ENCODE measurements at places on chromosomes 5 and 9.

DNA sequence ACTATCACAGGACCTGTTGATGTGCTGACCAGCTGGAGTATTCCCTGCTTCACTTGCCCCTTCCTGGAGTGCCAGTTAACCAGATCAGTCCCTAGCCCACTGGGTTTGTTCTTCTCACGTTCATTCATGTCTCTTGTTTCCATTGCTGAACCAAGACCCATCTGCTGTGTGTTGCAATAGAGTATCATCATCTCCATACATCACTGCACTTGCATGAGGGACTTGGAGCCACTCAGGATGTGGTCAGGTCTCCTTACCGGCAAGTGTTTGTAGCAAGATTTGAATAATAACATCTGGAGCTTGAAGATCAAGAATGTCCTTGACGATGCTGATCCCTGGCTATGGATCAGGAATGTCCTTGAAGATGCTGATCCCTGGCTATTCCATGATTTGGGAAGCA lies 358.6 kb downstream of the IRX1 start:
- DNase-seq = no peak

DNA sequence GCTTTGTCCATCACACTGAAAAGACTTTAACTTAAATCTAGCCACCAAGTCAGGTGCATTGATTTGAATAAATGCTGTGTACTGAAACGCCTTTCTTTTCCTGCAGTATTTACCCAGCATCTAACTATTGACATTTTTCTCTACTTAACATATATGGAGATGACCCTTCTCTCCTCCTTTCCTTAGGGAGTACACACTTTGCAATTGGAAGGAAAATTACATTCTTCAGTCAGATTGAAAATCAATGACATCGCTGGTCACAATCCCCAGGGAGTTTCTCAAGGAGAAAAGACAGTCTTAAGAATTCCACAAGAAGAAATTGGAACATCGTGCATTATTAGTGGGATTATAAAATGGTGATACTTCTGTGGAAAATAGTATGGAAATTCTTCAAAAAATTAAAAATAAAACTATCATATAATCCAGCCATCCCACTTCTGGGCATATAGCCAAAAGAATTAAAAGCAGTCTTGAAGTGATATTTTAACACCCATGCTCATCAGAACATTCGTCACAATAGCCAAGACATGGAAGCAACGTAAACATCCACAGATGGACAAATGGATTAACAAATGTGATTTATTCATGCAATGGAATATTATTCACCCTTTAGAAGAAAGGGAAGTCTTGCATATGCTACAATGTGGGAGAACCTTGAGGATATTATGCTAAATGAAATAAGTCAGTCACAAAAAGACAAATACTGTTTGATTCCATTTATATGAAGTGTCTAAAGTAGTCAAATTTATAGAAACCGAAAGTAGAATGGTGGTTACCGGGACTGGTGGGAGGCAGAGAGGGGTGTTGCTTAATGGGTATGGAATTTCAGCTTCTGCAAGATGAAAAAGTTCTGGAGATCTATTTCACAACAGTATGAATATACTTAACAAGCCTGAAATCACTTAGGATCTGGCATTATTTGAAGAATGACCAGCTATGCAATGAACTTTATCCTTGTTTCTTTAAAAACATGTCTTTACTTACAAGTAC lies 14.3 kb upstream of the FREM1 start:
- peak; percentile 75 for DNase-seq

DNA sequence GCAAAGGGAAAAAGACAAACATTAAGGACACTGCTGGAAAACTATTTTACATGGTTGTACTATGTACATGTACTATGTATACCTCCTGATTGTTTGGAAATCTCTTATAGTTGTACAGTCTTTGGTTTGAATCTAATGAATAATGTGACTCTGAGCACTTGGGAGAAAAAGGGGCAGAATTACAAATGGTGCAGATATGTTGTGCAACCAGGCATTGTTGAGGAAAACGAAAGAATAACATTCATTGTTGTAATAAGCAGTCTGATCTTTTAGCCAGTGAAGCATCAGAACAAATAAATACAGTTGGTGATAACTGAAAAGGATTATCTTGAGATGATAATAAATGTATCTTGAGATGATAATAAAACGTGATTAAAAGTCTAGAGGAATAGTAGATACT lies 87.2 kb downstream of the CSNK1G3 start:
- DNase-seq = peak; percentile 65

DNA sequence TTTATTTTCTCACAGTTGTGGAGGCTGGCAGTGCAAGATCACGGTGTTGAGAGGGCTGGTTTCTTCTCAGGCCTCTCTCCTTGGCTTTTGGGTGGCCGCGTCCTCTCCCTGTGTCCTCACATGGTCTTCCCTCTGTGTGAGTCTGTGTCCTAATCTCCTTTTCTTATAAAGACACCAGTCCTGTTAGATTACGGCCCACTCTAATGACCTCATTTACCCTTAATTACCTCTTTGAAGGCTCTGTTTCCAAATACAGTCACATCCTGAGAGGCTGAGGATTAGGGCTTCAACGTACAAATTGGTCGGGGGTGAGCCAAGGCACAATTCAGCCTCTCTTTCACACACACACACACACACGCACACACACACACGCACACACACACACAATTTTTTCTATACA lies 73.0 kb downstream of the UGCG start:
- DNase-seq = no peak

- DNase-seq = peak; percentile 73
Measured at GRCh38 chr9:78601957-78602565, 305.1 kb downstream of the PSAT1 start.

GRCh38 chr9:101562966-101563365 lies 29.3 kb downstream of the RNF20 start:
- peak; percentile 8 for DNase-seq

DNA sequence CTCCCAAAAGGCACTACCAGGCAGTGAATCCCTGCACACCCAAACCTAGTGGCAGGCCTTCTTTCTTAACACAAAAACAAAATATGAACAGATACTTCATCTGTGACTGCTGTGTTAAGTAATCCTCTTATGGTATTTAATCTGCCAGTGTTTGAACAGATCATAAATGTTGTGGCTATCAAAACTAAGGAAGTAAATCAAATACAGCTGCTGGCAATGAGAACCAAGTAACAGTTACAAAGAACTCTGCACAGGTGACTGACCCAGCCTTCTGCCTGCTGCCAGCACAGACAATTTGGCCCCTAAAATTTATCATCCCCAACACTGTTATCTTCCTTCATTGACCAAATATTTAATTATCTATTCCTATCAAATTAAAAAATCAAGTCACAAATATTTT lies 78.0 kb downstream of the GNAQ start:
- no peak for DNase-seq

- DNase-seq = no peak
Measured at GRCh38 chr9:88736136-88736637, 201.2 kb downstream of the NXNL2 start.

DNA sequence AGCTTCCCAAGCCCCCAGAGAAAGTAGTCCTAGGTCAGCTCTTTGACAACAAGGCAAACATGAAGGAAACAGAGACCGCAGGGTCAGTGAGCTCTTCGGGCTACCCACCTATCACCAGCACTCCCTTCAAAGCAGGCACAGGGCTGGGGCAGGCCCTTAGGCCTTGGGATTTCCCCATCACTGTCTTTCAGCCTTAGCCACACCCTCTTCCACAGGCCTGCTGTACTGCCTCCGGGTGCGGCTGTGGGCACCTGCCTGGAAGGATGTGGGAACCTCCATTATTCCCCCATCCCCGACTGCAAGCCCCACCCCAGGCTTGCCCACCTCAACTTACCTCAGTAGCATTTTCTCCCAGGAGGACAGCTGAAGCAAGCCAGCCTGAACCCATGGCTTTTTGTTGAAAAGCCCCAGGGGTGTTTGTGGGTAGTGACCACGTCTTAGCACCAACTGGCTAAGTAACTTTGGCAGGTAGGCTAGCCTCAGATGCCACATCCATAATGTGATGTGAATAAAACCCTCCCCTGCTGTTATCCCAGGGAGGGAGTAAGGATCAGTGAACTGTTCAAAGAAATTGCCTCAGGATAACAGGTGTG lies 100.2 kb downstream of the PIK3R1 start:
- no peak for DNase-seq

DNA sequence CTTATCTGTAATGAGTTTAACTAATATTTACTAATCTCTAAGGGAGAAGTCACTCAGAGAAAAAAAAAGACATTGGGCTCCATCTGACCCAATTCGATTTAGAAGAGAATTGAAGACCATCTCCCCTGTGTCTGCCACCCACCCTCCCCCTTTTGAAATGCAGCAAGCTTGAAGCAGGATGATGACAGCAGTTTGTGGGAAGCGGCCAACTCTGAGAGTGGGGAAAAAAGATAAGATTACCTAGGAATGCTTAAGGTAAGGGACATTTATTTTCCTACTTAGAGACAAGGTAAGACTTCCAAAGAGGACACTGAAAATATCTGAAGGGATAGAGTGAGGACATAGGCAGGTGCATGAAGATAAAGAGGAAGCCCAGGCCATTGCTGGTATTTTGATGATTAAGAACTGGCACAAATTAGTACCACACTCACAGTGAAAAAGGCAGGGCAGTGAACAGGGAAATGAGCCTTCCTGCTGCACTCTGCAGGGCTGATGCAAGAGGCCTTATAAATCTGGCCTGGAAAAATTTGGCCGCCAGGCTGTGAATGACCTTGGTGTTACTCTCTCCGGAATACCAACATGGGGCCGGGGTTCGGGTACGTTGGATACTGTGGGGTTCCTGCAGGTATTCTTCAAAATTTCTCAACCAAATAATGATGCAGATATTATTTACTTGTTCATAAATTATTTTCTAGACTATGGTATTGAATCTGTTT lies 42.3 kb downstream of the HTR1A start:
- no peak for DNase-seq

GRCh38 chr5:174971210-174971609 lies 246.8 kb downstream of the MSX2 start:
- DNase-seq = no peak

DNA sequence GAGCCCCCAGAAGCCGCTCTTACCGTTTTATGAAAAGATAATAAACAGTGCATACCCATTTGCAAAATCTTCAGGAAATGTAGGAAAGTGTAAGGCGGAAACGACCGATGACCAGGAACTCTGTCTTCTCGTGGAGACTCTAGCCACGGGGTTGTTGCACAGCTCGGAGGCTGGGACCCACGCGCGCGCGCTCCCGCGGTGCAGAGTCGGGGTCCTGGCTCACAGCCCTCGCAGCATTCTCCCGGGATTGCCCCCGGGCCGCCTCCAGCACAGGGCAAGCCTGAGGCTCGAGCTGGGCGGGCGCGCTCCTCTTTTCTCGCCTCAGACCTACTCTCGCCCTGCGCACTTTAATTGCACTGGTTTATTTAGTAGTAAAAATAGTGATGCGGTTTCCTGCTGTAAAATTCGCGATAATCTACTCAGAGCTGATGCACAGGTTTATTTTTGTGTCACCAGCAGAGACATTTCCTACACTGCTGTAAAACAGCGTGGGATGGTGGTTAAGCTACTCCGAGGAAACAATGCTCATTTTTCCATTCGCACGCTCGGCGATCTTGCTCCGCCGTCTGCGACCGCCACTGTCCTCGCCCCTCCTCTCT lies 15.5 kb downstream of the TRIM7 start:
- peak; percentile 50 for DNase-seq

DNA sequence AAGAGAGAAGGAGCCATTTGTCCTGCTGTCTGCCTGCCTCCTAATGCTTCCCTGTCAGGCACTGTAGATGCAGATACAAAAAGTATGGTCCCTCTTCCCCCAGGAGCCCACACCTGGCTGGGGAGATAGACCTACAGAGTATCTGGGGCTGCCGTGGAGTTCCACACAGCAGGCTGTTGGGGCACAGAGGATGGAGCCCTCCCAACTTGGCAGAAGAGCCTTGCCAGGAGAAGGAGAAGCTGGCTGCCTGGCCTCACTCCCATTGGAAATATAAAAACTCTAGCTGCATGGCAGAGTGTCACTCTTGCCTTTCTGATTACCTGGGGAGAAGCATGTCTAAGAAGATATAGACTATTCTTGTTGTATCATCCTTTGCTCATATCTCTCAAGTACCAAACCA lies 160.4 kb downstream of the FSTL4 start:
- no peak for DNase-seq

DNA sequence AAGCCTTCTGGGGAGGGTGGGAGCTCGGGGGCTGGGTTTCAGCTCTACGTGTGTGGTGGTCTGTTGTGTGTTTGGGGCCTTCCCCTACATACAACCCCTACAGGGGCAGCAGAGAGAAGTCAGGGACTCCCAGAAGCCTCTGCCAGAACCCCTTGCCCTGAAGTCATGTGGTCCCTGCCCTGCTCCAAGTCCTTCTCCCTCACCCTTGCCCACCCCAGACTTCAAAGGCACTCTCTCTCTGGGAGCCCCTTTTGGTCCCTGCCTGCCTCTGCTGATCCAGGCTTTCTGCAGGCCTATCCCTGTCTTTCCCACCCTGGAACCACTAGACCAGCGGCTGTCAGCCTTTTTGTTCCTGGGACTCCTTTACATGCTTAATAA lies 61.1 kb upstream of the PSD2 start:
- DNase-seq = no peak

DNA sequence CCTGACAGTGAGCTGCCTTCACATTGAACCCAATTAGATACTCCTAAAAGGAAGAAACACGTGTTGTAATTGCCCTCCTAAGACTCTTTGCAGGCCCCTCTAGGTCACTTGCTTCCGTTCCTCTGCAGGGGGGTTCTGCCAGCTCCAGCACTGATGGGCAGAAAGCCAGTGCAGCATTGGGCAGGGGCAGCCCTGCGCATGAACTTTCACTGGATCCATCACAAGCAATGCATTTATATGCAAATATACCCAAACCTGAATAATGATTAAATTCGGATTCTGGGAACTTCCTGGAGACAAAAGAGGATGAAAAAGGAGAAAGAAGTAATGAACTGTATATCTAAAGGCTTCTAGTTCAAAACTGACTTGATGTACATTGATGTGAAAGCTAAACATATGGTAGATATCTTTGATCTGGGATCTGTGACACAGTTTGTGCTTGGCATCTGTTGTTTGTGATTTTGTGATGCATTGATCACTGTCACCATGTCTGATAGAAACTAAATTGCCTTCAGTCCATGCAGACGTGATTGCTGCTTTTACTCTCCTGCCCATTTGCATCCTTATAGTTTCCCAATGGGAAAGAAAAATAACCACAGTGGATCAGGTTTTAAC lies 313.4 kb downstream of the DEPDC1B start:
- DNase-seq = no peak

DNA sequence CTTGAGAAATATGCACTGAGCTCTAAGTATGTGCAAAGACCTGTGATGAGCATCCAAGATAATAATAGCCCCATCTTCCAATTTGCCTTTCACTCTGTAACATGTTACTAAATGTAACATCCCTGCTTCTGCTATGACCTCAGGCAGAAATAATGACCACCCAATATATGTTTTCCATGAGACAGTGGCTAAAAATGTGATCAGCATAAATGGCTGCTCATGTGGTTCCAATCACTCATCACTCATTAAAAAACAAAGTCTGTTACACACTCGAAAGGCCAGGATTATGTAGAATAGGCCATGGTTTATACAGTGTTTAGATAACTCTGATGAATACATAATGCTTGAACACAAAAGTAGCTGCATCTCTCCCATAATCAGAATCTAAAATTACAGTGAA lies 71.4 kb upstream of the MOCS2 start:
- no peak for DNase-seq

- DNase-seq = peak; percentile 64
Measured at GRCh38 chr5:111016801-111017200, 54.7 kb upstream of the TSLP start.

Measured in choroid plexus epithelial cell (primary cell).